ENCODE measurements at places on chromosomes 7 and 10. TPM values are rescaled to one million over a fixed set of nuclear protein-coding genes. Genes with fewer than 3 reads are reported as not detected.

The ATP5MK gene
- polyA plus RNA-seq = 745 TPM

The ADIRF gene
- 157 TPM for polyA plus RNA-seq

The ARHGEF5 gene
- polyA plus RNA-seq = 24.2 TPM

The NUPR2 gene
- not detected for polyA plus RNA-seq

The SLC39A12 gene
- polyA plus RNA-seq = 0.03 TPM

The ASAH2 gene
- polyA plus RNA-seq = 1.7 TPM

The RET gene
- 0.63 TPM for polyA plus RNA-seq

The SAP25 gene
- 0.21 TPM for polyA plus RNA-seq

The NPTX2 gene
- not detected for polyA plus RNA-seq

The ZP3 gene
- polyA plus RNA-seq = 13.6 TPM

The CAPZA2 gene
- polyA plus RNA-seq = 150 TPM

The JAKMIP3 gene
- polyA plus RNA-seq = 0.06 TPM

The UTF1 gene
- polyA plus RNA-seq = not detected

GRCh38 chr7:15862016-15862780, 175.7 kb upstream of the MEOX2 start:
- no peak for DNase-seq

DNA sequence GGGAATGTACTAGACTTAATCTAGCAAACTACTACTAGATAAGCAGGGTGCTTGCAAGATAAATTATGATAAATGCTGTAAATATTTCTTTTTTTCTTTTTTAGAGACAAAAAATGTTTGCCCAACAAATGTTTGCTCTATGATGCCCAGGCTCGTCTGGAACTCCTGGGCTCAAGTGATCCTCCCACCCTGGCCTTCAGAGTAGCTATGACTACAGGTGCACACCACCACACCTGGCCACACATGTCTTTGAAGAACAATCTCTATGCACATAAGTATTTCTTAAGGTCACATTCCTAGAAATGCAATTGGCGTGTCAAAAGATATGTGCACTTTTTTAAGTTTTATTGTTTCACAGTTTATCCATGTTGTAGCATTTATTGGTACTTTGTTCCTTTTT, 179.6 kb upstream of the FRMD4A start:
- DNase-seq = no peak

DNA sequence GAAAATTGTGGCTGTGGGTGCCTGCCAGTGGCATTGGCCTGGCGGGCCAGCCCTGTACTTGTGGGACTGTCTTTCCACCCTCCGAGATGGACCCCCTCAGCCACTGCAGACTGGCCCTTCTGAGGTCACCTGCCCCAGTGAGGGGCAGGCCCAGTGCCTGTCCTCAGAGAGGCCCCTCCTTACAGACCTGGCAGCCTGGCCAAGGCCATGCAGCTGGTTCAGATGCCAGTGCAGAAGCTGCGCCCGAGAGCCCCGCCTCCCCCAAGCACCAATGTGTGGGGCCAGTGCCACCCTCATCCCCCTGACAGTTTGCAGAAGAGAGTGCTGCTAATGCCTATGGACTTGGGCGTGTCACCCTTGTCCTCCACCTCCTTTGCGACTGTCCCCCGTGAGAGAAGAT, 10.0 kb downstream of the ZNF316 start:
- DNase-seq = no peak

DNA sequence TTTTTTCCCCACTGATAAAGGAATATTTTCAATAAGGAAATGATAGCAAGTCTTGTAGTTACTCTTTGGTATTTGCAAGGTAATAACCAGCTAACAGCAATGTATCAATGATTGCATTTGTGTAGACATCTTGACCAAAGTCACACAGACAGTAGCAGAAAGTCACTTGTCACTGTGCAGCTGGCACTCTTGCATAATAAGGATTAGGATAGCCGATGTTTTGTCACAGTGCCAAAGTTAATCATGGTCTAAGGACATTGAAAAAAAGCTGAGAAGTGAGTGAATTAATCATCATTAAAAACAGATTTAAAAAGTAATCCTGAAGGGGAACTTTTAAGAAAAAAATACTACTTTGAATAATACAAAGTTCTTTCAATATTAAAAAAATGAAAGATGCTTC, 834.3 kb upstream of the C7orf33 start:
- DNase-seq = no peak

DNA sequence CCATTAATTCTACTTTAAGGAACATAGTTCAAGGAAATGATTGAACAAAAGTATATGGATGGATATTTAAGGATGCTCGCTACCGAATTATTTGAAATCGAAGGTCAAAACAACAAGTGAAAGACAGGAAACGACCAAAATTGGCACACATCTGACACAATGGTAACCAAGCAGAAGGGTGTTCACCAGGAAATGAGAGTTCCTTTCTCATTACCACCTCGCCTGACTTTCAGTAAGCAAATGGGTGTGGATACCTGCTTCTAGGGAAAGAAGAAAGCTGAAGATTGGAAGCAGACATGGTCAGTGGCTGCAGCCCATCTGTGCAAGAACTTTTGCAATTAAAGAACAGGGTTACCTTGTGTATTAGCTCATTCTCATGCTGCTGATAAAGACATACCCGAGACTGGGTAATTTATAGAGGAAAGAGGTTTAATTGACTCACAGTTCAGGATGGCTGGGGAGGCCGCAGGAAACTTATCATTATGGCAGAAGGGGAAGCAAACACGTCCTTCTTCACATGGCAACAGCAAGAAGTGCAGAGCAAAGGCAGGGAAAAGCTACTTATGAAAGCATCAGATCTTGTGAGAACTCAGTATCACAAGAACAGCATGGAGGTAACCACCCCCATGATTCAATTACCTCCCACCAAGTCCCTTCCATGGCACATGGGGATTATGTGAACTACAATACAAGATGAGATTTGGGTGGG, 6.2 kb upstream of the TMEM273 start:
- no peak for DNase-seq

GRCh38 chr7:134946260-134946659, 40.0 kb upstream of the AGBL3 start:
- no peak for DNase-seq

- no peak for DNase-seq
Observed at GRCh38 chr7:135723411-135723810, 4.6 kb downstream of the SLC13A4 start.

DNA sequence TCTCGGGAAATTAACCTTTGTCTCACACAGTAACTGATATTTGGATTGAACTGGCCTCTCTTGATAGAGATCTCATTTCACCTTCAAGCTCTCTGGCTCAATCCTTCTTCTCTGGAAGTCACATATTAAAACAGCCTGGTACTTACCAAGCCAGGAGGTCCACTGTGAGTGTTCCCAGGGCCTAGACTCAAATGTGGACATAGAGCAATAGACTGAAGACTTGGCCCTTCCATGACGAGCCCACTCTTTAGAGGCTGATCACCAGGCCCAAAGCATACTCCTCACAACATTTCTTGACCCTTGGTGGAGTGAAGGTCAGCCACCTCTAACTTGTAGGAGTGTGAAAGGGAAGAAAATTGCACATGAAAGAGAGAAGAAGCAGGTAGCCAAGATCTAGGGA, 38.5 kb downstream of the COL1A2 start:
- no peak for DNase-seq

DNA sequence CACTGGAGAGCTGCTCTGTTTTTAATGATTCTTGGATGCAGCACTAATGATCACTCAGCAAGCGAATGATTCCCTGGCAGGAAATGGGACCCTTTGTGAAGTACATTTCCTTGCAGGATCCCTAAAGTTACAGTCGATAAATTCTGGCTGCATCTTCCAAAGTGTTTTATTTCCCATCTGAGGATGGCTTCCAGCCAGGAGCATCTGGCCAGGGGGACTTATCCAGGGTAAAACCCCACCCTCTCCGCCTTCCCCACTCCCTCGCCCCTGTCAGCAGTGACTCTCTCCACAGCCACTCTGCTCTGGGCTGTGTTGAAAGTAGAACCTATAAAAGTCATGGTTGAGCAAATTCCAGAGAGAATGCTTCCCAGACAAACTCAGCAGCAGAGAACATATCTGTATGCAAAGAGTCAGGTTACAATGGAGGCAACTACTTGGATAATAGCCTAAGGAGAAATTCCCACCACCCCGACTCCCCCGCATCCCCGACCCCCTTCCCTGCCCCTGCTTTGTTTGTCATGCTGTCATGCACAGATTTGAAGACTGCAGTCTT, 111.0 kb upstream of the ANLN start:
- DNase-seq = no peak

DNA sequence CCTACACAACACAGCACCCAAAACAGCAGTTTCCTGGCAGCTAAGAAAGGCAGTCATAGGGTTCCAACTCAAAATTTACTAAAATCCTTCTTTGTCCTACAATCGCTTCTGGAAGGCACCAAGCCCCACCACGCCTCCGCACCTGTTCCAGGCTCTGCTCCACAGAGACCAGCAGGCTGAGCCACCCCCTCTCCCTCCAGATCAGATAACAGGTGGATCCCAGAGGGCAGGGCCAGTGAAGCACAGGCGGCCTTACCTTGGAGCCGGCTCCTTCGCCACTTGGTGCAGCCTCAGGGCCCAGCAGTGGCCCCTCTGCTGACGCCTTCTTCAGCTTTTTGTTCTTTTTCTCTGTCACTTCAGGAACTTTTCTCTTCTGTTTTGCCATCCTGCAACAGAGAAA, 33.0 kb downstream of the ZFAND2A start:
- DNase-seq = no peak

DNA sequence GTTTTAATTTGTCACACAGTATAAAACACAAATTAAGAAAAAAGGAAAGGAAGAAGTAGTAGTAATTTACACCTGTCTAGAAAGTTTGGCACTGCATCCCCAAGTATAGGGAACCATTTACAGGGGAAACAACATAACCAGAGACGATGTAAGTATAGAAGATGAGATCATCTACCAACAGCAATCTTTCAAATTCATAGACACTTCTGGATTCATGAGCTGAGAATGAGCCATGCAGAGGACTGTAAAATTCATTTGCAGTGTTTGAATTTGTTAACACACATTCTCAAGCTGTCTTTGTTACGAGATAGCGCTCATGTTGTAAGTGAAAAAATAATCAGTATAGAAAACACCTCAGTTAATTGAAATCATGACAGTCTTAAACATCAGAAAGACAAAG, 337.0 kb upstream of the MEOX2 start:
- no peak for DNase-seq

DNA sequence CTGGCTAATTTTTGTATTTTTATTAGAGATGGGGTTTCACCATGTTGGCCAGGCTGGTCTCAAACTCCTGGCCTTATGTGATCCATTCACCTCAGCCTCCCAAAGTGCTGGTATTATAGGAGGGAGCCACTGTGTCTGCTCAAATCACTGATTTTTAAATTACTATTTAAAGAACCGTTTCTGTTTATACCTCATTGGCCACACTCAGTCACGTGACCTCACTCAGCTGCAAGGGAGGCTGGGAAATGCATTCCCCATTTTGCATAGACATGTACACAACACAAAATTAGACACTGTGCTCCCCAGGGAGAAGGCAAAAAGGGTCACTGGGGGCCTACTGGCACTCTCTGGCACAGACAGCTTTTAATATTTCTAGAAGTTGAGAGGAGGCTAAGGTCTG, 13.6 kb upstream of the CALU start:
- no peak for DNase-seq

GRCh38 chr10:102814453-102814871, 22.8 kb downstream of the CYP17A1 start:
- no peak for DNase-seq

DNA sequence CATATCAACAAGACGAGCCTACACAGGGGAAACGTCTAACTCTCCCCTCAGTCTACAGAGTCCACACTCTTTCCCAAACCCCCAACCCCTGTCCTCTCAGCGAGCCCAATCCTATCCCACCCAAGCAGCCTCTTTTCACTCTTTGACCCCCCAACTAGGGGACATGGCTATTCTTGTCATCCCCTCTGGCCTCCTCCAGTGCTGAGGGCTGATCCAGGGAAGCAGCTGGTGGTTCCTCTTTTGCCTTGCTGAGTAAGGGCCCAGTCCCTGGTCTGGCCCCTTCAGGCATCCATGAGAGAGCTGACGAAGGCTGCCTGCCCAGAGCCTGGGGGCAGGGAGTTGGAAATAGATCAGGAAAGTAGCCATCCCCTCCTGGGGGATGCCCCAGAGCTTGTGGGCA, 6.4 kb downstream of the NOBOX start:
- no peak for DNase-seq

- no peak for DNase-seq
Observed at GRCh38 chr7:27424749-27425148, 182.1 kb downstream of the EVX1 start.

DNA sequence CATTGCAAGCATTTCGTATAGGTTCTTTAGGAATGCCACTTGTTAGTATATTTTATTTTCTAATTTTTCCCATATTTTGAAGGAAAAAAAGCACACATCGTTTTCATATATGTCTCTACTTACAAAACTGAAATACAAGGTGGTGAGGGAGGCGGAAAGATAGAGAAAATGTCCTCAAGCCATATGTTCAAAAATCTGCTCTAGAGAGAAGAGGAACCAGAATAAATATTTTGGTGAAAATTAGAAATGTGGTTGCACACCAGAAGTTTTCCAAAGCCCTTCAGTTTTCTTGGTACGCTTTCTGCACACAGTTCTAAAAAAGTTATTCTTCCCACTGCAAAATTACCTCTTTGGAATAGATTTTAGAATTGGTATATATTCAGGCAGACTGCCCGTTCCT, 107.4 kb upstream of the RHOBTB1 start:
- no peak for DNase-seq

DNA sequence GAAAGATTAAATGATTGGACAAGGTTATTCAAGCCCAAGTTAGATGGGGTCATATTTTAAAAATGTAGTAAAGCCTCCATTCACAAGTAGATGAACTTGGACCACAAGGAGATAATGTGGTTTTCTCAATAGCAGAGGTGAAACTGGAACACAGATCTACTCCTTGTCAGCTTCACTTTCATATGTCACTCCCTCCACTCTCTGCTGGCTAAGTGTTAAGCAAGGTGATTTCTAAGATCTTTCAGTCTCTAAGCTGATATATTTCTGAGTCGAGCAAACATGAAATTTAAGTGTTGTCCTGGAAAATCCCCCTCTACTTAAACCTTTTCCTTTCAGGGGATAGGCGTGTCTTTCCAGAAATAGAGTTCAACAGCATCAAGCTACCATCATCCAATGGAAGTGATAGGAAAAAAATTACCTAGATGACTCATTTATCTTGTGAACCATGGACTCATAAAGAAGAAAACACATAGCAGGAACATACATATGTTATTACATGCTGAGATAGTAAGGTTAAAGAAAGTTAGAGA, 275.0 kb downstream of the PTEN start:
- DNase-seq = no peak

DNA sequence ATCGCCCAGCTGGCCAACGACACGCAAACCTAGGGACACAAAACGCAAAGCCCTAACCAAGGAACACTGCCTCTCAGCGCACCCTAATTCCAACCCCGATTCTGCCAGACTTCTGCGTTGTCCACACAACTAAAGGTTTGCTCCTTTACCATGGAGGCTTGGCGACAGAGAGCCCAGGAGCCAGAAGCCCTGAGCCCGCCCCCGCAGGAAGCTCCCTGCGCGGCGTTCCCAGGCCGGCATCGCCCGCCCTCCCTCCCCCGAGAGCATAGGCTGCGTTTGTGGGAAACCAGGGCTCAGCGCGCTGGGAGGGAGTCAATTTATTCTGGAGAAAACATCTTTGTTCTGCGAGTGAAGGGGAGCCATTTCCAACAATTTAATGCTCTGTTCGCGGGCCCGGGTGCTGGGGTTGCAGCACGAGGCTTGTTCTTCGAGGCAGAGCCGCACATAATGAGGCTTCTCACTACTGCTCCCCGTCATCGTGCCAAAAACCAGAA, 103.9 kb downstream of the GRID1 start:
- DNase-seq = no peak

Measured in keratinocyte (primary cell).